Astrocyte of the cerebellum (primary cell): ENCODE measurements at places on chromosomes 4 and X.
A peak's percentile ranks its signal among the peaks of the same experiment; 100 is the strongest.

DNA sequence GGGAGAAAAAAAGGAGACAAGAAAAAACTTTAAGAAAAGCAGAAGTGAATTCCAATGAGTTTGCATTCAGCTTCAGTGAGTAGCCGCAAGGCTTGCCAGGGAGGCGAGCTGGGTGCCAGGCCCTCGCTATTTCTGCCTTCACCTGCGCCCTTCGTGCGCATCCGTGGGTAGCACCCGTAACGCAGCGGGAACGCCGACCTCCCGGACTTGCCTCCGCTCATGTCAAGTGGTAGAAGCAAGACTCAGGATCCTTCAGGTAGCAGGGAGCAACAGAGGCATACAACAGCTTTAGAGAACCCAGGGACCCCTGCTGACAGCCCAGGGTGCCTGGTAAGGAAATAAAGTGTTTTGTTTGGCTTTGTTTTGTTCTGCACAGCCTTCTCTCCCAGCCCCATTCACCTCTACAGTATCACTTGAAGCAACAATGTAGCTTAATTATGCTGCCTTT, 140.0 kb upstream of the BCOR start:
- DNase-seq: no peak

GRCh38 chr4:150402871-150403272, 179.1 kb upstream of the MAB21L2 start:
- no peak for DNase-seq

- no peak for DNase-seq
These were observed 17.9 kb downstream of the NAT8L start for GRCh38 chr4:2076908-2077536.

DNA sequence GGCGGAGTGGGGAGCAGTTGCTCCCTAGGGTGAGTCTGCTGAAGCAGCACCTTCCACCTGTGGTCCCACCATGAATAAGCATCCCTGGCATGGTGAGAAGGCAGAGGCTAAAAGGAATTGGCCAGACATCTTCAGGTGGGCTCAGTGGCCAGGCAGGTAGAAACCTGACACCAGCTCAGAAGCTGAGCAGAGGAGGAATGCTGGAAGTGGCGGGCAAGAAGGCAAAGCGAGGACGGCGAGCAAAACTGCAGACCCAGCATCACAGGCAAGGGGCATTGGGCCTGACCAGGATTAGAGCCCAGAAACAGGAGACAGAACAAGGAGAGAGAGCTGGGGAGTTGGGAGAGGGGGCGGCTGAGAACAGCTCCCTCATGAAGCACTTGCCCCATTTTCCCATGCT, 25.3 kb downstream of the TSC22D3 start:
- no peak for DNase-seq

GRCh38 chrX:143664302-143664701, 28.4 kb upstream of the SLITRK4 start:
- DNase-seq: no peak

- no peak for DNase-seq
These were observed 70.1 kb downstream of the PCYT1B start for GRCh38 chrX:24577091-24577490.

- DNase-seq: no peak
These were observed 59.4 kb downstream of the POLR2B start for GRCh38 chr4:57037982-57038604.

DNA sequence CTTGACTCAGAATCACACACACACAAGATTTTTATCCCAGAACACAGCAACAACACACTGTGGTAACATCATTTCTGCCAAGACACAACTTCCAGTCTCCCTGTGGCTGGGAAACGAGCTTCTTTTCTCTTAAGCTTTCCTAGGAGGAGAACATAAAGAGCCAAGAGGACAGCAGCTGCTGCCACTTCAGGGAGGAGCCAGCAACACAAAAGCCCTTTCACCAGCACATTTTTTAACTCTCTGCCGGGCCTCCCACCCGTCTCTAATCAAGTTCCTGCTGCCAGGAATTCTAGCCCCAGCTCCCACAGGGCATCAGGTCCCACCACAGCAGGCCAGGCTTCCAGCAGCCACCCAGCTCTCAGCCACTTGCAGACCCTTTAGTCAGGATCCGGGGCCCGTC, 22.4 kb downstream of the FAT1 start:
- DNase-seq: peak; percentile 62

DNA sequence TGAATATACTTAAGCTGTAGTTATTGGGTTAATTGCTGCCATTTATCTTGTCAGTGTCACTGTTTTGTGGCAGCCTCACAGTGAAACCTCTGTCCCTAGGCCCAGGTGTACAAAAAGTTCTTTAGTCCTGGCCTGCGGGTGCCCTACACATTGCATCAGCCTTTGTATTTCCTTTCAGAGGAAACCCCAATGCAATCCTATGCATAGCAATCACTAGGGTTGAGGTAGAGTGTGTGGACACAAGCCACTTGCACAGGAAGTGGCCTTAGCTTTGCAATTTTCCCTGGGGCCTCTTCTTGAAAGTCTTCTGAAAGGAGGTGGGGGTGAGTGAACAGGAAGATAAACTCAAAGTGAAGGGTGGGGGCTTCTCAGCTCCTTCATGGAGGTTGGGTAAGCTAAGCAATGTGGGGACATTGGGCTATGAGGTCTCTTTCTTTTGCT, 27.8 kb downstream of the VSIG4 start:
- DNase-seq: no peak

DNA sequence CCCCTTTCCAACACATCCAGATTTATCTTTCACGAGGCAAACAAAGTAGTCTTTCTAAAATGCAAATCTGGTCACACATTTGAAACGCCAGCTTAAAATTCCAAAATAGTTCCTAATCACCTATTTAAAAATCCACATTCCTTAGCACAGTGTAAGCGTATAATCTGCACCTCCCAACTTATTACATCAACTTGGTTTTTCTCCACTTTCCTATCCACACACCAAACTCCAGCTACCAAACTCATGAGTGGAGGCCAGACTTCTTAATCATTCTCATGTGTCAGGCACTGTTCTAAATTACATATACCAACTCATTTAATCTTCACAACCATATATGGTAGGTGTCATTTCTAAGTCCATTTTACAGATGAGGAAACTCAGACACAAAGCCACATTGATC, 33.8 kb downstream of the ENOX2 start:
- no peak for DNase-seq

DNA sequence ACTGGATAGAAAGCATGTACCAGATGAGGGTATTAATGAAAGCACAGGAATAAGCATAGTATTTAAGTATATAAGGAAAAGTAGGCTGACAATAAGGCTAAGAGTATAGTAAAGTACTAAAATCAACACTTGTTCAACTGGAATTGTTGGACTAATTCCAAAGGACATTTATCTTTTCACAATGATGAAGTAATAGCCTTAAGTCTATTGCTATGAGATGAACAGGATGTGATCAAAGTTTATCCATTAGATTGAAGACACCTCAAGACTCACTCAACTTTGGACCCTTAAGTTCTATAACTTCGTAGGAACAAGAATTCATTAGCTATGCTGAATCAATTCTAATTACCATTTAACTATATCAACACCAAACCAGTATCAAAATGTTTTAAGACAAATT, 7.6 kb downstream of the MAD2L1 start:
- DNase-seq: no peak

DNA sequence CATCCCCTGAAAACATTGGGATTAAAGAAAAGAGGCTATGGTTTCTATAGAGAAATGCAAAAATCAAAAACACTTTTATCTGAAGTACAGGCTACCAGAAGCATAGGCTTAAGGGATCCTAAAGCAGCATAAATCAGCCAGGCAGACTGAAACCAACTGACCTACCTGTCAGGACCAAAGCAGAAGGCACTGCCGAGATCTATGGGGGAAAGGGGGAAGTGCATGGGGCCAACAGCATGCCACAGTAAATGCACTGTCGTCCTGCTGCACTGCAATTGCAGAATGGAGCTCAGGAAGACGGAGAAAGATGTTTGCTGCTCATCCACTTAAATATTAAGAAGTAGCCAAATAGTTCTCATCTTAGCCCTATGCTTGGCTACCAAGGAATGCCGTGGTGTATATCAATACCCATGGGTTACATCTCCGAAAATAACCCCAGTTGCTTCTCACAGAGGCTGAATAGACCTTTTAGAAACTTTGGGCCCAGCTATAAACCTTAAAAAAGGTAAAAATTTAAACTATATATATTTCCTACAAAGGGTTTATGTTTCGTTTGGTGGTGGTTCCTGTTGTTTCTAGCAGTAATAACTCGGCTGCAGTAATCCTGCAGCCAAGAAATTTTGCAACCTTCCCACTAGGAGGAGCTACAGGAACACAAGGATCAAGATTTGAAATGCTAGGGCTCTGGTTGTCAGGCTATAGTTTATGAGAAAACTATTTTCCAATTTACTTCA, 312.2 kb upstream of the DIAPH2 start:
- peak; percentile 23 for DNase-seq

- no peak for DNase-seq
These were observed 57.0 kb downstream of the MTMR8 start for GRCh38 chrX:64338296-64338695.

DNA sequence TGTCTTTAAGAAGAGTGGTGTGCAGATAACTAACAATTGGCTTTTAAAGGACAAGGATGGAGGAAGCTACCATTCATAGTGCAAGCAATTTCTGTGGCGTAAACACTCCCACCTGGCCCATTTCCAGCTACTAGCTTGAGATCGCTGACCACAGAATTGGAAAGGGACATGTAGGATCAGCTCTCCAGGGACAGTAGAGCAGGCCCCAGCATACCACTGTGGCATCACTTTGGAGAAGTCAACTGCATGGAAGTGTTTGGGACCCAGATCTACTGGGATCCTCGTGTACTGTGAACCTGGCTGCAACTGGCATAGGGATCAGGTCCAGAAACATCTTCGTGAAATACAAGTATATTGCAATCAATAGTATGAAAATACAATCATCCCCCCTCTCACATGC, 515.0 kb downstream of the INPP4B start:
- DNase-seq: no peak

GRCh38 chrX:138756234-138756633, 44.7 kb upstream of the FGF13 start:
- DNase-seq: peak; percentile 61

DNA sequence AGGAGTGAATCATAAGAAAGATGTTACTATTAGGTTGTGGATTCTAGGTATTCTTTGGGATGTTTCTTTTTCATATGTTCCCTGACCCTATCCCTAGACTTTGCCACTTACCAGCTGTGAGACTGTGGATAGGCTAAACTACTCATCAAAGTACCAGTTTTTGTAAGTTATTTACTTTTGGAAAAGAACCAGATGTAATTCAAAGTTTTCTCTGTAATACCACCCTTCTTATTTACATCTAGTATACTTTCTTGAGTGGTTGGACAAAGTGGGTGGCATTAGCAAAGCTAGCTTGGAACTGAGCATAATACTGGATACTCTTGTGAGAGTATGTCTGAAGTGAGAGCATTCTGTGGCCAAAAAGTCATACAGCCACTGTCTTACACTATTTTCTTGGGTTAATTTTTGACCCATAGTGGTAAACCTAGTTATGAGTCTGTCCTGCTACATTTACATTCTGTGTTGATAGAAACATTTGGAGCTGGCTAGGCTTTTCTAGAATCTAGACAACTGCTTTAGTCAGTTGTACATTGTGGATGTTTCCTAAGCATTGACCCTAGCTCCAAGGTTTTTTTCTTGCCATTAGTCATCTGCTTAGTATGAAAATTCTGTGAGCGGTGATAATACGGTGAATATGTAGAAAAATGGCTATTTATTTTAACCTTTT, 41.7 kb downstream of the KDM6A start:
- DNase-seq: peak; percentile 4

DNA sequence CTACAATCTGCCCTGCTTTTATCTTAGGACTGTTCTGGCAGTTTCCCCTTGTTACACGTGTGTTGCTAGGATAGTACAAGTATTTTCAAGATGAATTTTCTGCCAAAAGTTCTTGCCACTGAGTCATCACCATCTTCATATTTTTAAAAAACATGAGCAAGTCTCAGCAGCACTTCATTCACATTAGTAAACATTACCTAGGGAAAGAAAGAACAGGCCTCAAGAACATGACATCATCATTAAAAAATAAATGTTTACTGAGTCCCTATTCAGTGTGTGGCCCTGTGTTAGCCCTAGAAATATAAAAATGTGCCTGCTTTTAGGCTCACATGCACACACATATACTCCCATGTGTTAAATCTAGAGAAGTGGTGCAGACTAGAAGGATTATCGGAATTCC, 18.7 kb upstream of the GPC3 start:
- DNase-seq: peak; percentile 16

GRCh38 chrX:97704881-97705280, 821.2 kb downstream of the RPA4 start:
- no peak for DNase-seq

GRCh38 chr4:64407000-64407399, 2.2 kb downstream of the TECRL start:
- no peak for DNase-seq

- no peak for DNase-seq
These were observed 75.7 kb upstream of the ARHGAP24 start for GRCh38 chr4:85399270-85399669.

- DNase-seq: no peak
These were observed 69.9 kb upstream of the NRK start for GRCh38 chrX:105752338-105752956.

DNA sequence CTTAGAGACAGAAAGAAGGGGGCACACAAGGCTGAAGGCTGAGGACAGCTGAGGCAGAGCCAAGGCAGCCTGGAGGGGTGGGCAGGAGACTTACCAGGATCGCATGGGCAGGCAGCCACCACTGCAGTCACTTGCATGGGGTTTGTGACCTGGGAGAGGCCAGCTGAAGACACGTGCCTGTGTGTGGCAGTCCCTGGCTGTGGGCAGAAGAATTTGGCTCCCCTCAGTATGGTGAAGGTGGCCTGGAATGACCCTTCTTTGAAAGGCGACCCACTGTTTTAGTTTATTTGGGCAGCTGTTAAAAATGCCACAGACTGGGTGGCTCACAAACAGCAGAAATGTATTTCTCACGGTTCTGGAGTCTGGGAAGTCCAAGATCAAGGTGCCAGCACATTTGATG, 22.1 kb upstream of the SLC34A2 start:
- DNase-seq: no peak

DNA sequence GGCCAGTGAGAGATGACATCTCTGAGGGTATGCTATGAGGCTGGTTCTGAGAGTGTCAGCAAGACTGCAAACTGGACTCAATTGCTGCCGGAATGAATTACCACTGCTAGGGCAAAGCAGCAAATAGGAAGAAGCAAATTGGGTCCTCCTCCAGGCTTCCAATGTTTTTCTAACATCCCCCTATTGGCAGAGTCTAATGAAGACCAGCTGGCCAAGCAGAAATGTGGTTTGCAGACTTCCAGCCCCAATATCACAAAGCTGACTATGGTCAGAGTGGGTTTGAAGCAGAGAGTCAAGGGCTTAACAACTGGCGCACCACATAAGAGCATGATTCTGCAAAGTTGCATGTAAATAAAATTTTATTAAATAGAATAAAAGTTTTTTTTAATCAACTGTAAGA, 225.4 kb upstream of the GLRA2 start:
- DNase-seq: no peak

GRCh38 chr4:88584471-88584900, 7.8 kb upstream of the HERC3 start:
- DNase-seq: no peak

- no peak for DNase-seq
These were observed 11.5 kb downstream of the COL25A1 start for GRCh38 chr4:109290918-109291317.
